ENCODE measurements at places on chromosomes 6 and 20. TPM values are rescaled to one million over a fixed set of nuclear protein-coding genes. Genes with fewer than 3 reads are reported as not detected.

Gene SIRPB1
- total RNA-seq: not detected

Gene SCRT2
- total RNA-seq: 0.75 TPM

Gene GFRA4
- not detected for total RNA-seq

Gene BTNL2
- not detected for total RNA-seq

Gene KHDRBS2
- not detected for total RNA-seq

Gene DTD1
- 27.1 TPM for total RNA-seq

Gene UBD
- total RNA-seq: not detected

Gene MTFR2
- total RNA-seq: 25.7 TPM

Gene CRISP3
- 0.31 TPM for total RNA-seq

Gene SLC22A16
- total RNA-seq: not detected

Gene APOM
- total RNA-seq: 10.1 TPM

Gene VSTM2L
- not detected for total RNA-seq

Gene UCKL1
- 52.8 TPM for total RNA-seq

Gene ZC3H12D
- total RNA-seq: 0.27 TPM

Gene ATAT1
- 3.7 TPM for total RNA-seq

Gene RUNX2
- total RNA-seq: 0.98 TPM

Gene FIG4
- 4.8 TPM for total RNA-seq

Gene TMEM63B
- total RNA-seq: 39.2 TPM

Gene TTBK1
- total RNA-seq: not detected

Gene VWA7
- 2.9 TPM for total RNA-seq

Gene FOXF2
- total RNA-seq: not detected

Gene PRPH2
- total RNA-seq: 0.09 TPM

Gene NR2E1
- total RNA-seq: not detected

Gene RIPOR3
- 46.1 TPM for total RNA-seq

Gene COL12A1
- 0.11 TPM for total RNA-seq

Gene ZNFX1
- 11.9 TPM for total RNA-seq

Gene HAO1
- total RNA-seq: not detected

Gene SCAND1
- 80.8 TPM for total RNA-seq

Gene PDE10A
- total RNA-seq: 0.13 TPM

Measured in K562 (cell line).